COR-L47 (cell line): ENCODE measurements at places on chromosomes 2 and 18.

GRCh38 chr18:37464257-37464656 is 101.3 kb downstream of the CELF4 start:
- no peak for DNase-seq

DNA sequence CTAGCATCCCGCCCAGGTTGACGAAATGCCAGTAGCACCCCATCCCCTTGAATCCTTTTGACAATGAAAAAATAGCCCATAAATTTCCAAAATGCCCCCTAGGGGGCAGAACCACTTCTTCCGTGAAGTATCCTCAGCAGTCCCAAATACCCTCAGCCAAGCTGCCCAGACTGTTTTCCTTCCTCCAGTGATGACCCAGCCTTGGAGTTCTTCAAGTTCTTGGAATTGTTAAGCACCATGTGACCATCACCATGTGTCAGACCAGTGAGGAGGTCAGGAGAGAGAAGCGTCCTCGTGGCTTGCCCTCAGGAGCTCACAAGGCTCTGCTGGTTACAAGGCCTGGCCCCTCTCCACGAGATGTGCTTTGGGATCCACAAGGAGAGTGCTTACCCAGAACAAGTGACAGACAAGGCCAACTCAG is 1.4 kb upstream of the SLC23A3 start:
- peak; percentile 11 for DNase-seq

GRCh38 chr2:190607014-190607597 is 41.8 kb upstream of the NAB1 start:
- no peak for DNase-seq

GRCh38 chr18:23648456-23648855 is 14.3 kb downstream of the ANKRD29 start:
- no peak for DNase-seq

DNA sequence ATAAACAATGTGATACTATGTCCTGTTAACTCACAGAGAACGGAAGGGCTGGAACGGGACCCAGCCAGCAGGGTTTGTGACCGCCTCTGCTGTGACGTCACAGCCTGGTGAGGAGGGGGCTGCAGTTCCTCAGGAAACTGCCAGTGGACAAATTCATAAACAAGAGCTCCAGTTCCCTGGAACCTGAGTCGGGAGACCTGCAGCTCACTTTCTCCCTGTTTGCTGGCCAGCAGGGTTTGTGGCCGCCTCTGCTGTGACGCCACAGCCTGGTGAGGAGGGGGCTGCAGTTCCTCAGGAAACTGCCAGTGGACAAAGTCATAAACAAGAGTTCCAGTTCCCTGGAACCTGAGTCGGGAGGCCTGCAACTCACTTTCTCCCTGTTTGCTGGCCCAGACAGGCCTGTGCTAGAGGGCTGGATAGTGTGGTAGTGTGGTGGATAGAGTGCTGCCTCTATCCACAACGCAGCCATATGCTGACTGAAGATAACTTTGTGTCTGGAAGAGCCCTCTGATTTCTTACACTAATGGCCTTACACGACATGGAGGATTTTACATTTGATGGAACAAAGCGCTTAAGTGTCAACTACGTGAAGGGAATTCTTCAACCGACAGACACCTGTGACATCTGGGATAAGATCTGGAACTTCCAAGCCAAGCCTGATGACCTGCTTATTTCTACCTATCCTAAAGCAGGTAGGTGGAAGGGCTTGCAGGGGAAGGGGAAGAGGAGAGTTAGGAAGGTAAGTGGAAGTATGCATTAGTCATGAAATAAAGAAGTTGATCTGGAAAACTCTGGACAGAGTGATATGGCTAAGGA is at the start of gene SULT1C4:
Gene SULT1C4 (plus strand): TSS at position 140 of the 816 bp plus-strand sequence. CDS start 384 bp downstream, at position 524.
- peak; percentile 21 for DNase-seq

DNA sequence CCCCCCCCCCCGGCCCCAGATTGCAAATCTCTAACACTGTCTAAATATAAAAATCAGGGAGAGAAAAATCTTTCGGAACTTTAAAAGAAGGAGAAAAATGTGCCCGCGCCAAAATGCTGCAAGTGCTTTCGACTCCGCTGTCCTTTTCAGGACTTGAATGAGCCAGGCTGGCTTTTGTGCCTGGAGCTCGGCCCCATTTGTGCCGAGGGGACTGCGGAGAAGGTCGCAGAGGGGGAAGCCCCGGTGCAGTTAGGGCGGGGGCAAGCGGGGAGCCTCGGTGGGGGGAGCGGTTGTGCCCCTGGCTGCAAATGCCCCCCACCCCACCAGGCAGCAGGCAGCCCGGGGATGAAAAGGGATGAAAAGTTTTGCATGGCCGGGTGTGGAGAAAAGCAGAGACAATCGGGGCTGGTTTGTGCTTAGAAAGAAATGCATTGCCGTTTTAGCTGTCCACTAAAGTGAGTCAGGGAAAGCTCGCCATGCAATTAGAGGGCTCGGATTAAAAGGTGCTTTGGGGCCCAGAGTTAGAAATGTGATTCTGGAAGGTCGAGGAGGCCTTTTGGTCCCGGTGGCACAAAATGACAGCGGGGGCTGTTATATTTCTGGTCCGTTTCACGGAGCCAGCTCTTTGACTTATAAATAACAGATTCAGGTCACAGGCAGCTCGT is 1.6 kb downstream of the INHBB start:
- no peak for DNase-seq

DNA sequence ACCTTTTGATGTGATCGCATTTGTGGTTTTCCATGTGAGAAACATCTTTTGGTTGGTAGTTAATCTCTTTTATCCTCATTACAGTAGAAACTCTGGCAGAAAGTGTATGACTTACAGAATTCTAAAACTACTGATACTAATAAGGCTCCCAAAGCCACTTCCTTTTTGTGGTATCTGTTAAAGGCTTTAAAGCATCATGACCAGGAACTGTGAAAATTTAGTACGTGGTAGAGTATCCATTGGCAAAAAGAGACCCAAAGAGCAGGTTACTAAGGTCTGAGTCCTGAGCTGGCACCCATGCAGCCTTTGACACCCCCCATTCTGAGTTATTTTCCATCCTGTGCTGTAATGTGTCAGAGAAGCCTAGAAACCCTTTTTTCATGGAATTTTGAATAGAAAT is 94.5 kb downstream of the DPP4 start:
- no peak for DNase-seq

DNA sequence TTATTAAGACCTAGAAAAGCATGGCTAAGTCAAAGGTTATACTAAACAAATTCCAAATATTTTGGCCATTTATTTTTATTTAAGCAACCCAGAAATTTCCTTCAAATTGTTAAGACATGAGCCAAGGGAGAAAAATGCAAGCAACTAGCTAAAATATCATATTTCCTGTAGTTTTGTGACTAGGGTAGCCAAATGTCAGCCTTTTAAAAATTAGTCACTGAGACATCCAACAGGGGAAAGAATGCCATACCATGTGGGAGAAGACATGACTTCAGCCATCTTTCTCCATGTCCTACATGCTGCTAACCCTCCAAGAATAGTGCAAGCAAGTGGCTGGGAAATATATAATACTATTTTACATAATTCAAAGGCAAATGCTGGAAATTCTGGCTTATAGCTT is 197.9 kb downstream of the DSEL start:
- DNase-seq = no peak

DNA sequence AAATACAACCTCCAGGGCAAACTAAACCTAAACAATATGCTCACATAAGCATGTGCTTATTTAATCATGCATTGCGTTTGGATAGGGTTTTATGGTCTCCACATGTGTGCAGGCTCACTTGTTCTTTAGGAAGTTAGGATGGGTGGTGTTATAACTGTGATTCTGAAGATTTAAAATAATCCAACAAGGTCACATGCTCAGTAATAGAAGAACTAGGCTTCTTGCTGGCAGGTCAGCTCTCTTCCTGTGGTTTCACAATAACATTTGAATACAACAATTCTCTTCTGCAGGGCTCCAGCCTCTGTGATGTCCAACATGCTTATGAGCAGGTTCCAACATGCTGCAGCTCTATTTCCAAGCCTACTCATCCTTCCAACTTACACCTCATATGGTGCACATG is 84.0 kb downstream of the MYL12B start:
- DNase-seq = no peak

DNA sequence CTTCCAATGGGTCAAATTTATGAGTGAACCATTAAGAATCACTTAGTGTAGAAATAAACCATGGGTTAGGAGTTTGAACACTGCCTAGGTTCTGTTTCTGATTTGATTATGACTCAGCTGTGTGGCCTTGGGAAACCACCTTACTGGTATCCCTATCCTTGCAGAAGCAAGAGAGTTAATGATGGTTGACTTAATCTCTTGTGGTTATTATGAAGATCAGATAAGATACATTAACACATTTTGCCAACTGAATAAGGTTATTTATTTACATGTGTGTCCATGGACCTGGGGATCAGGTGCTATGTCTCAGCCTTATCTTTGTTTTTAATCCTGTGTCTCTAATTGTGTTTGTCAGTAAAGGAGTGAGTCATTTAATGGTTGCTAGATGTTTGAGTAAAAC is 5.4 kb upstream of the KCNJ13 start:
- no peak for DNase-seq

- DNase-seq = no peak
Observed at GRCh38 chr2:174659069-174659900, 61.7 kb upstream of the WIPF1 start.

DNA sequence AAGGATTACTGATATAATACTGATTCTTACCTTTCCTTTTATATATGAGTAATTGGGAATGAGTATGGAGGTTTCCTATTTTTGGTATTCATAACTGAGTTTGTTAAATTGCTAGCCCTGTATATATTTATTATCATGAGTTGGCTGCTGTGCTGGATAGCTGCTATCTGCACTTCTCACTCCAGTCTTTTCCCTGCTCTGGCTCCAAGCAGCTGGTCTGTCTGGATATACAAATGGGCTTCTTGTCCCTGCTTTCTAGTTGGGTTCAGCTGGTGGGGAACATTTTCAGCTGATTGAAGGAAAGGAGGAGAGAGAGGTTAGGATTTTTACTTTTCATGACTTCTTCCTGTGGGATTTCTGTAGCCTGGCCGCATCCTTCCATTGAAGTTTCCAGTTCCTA is 41.2 kb downstream of the AGFG1 start:
- no peak for DNase-seq

DNA sequence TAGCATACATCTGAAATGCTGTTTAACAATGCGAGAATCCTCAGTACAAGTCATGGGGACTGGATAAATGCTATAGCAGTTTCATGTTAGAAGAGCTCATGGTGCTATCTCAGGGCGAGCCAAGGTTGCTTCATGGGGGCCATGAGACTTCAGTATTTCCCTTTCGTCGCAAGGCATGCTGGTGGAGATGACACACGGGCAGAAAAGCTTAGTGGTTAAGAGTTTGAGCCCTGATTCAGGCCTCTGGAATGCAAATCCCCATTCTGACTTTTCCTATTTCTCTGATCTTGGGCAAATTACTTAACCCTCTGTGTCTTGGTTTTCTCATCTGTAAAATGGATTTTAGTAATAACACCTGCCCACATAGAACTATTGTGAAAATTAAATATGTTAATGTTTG is 57.4 kb upstream of the EPHA4 start:
- DNase-seq = no peak

- DNase-seq = no peak
Observed at GRCh38 chr2:123770996-123771720, 253.9 kb upstream of the CNTNAP5 start.

- peak; percentile 44 for DNase-seq
Observed at GRCh38 chr18:31102025-31102684, at the start of gene DSC2. Gene DSC2, minus strand, starts transcription at chr18:31102421. Its CDS starts 450 bp downstream, at chr18:31101971.

GRCh38 chr2:6352906-6353515 is 512.7 kb downstream of the CMPK2 start:
- DNase-seq = peak; percentile 25

DNA sequence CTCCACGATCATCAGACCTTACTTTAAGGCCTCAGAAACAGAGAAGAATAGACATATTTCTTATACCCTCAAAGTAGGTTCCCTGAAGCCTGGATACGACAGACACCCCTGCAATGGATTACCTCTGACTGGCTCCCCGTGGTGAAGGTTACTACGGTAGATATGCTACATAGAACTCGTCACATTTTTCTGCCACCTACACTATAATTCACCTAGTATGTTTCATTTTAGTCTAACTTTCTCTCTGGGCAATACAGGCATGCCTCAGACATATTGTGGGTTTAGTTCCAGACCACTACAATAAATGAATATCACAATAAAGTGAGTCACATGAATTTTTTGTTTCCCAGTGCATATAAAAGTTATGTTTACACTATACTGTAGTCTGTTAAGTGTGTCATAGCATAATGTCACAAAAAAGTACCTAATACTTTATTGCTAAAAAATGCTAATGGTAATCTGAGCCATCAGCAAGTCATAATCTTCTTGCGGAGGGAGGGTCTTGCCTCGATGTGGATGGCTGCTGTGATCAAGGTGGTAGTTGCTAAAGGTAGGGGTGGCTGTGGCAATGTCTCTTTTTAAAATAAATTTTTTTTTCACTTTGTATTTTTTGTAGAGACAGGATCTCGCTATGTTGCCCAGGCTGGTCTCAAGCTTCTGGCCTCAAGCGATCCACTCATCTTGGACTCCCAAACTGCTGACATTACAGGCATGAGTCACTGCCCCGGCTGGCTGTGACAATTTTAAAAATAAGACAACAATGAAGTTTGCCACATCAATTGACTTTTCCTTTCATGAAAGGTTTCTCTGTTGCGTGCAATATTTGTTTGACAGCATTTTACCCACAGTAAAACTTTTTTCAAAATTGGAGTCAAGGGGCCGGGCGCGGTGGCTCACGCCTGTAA is 64.6 kb downstream of the TGIF1 start:
- no peak for DNase-seq

- no peak for DNase-seq
Observed at GRCh38 chr2:20676353-20677215, 9.6 kb downstream of the GDF7 start.

DNA sequence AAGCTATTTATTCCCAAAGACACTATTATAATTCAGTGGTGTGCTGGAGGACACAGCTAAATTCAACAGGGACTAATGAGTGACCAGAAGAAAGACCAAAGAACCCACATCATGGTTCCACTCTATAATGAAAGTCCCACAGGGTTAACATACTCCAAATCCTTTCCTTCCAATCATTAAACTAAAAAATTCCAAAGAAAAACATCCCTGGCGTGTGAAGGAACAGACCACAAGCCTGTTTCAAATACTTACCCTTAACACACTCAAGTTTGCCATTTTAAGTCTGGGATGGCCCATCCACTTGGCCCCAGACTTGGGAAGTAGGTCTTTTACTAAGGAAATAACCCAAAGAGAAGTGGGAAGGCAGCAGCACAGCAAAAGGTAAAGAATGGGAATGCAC is 150.1 kb upstream of the CCDC150 start:
- no peak for DNase-seq

DNA sequence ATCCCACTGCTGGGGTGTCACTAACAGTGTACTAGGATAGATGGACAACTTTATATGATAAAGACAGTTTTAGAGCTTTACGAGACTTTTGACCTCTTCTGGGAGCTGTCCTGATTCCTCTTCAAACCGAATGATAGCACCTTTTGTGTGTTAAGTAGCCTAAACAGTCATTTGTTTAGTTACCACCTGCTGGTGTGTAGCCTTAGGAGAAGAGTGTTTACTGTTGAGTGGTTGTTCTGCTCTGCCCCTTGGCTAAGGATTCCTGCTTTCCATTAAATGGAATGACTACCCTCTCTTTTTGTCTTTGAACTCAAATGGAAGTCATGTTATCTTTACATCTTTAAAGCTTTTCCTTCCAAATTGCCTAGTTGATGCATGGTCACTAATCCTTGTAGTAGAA is 28.0 kb upstream of the MGAT5 start:
- no peak for DNase-seq

- no peak for DNase-seq
Observed at GRCh38 chr2:85527787-85528186, 11.2 kb upstream of the MAT2A start.
